ENCODE measurements at places on chromosomes 13 and 19. TPM values are rescaled to one million over a fixed set of nuclear protein-coding genes. Genes with fewer than 3 reads are reported as not detected.
A peak's percentile ranks its signal among the peaks of the same experiment; 100 is the strongest.

- no peaks in the 10 kb centered on the region for H3K27me3 ChIP-seq
- H3K4me3 ChIP-seq: no peak overlapping the region
- DNase-seq: no peak
- H3K27ac ChIP-seq: no peak overlapping the region
- H3K4me1 ChIP-seq: peaks cover 28% of the 10 kb centered on the region
These were observed 10.3 kb downstream of the PLD3 start for GRCh38 chr19:40358773-40359172.

DNA sequence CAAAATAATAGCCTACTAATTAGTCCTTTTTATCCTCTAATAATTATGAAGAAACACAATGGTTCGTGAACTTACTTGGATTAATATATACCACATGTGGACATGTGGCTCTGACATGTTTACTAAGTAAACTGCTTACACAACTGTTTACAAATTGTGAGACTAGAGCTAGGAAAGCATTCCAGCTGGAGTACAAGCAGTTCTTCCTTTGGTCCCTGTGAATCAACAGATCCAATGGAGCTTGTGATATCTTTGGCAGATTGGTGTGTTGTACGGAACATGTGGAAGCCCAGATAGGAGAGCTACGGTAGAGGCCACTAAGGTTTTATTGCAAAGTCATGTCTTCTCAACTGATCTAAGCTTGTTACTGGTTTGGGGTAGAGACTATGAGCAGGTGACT lies 145.5 kb upstream of the SPRY2 start:
- no peaks in the 10 kb centered on the region for H3K4me1 ChIP-seq
- H3K36me3 ChIP-seq: no peaks in the 10 kb centered on the region
- H3K27me3 ChIP-seq: no peaks in the 10 kb centered on the region
- no peak overlapping the region for H3K4me3 ChIP-seq
- no peak overlapping the region for H3K27ac ChIP-seq

CYP2A7 gene
- total RNA-seq: not detected

DNA sequence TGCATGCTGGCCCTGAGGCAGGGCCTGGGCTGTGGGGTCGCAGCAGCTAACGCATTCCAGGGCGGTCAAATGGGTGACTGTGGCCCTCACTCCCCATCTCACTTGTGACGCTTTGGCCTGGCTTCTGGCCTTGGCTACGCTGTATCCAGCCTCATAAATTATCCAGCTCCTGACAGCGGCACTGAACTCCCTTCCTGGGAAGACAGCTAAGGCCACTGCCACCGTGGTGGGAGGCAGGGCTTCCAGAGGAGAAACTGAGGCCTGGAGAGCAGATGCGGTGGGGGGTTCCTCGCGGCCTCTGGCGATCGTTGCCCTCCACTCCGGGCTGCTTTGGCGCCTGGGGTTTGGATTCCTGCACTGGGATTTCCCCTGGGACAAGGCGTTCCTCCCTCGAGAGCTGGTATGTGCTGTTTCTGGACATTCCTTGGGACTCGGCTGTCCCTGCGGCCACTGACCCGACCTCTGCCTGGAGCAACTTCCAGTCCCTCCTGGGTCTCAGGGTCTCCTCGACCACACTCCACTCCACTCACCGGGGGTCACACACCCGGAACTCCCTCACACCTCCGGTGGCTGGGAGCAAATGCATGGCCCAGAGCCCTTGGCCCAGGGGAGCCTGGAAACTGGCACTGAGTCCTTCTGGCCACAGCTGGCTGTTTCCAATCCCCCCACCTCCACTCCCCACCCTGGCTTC lies 3.4 kb downstream of the TBXA2R start:
- no peaks in the 10 kb centered on the region for H3K27me3 ChIP-seq
- H3K27ac ChIP-seq: no peak overlapping the region
- H3K36me3 ChIP-seq: no peaks in the 10 kb centered on the region
- no peak overlapping the region for H3K4me3 ChIP-seq

GRCh38 chr13:77999746-78000145 lies 81.1 kb upstream of the EDNRB start:
- H3K27me3 ChIP-seq: no peaks in the 10 kb centered on the region
- H3K36me3 ChIP-seq: no peaks in the 10 kb centered on the region
- no peak overlapping the region for H3K27ac ChIP-seq
- H3K4me1 ChIP-seq: no peaks in the 10 kb centered on the region
- no peak overlapping the region for H3K4me3 ChIP-seq

GRCh38 chr13:109400209-109400608 lies 386.2 kb downstream of the IRS2 start:
- no peaks in the 10 kb centered on the region for H3K4me1 ChIP-seq
- H3K27me3 ChIP-seq: no peaks in the 10 kb centered on the region
- no peaks in the 10 kb centered on the region for H3K36me3 ChIP-seq
- H3K4me3 ChIP-seq: no peak overlapping the region
- DNase-seq: no peak
- no peak overlapping the region for H3K27ac ChIP-seq

- H3K4me3 ChIP-seq: no peak overlapping the region
- no peak for DNase-seq
- H3K4me1 ChIP-seq: peaks cover 17% of the 10 kb centered on the region
- peaks cover 13% of the 10 kb centered on the region for H3K36me3 ChIP-seq
- H3K27me3 ChIP-seq: no peaks in the 10 kb centered on the region
These were observed 4.1 kb upstream of the RPS9 start for GRCh38 chr19:54196536-54196935.

DNA sequence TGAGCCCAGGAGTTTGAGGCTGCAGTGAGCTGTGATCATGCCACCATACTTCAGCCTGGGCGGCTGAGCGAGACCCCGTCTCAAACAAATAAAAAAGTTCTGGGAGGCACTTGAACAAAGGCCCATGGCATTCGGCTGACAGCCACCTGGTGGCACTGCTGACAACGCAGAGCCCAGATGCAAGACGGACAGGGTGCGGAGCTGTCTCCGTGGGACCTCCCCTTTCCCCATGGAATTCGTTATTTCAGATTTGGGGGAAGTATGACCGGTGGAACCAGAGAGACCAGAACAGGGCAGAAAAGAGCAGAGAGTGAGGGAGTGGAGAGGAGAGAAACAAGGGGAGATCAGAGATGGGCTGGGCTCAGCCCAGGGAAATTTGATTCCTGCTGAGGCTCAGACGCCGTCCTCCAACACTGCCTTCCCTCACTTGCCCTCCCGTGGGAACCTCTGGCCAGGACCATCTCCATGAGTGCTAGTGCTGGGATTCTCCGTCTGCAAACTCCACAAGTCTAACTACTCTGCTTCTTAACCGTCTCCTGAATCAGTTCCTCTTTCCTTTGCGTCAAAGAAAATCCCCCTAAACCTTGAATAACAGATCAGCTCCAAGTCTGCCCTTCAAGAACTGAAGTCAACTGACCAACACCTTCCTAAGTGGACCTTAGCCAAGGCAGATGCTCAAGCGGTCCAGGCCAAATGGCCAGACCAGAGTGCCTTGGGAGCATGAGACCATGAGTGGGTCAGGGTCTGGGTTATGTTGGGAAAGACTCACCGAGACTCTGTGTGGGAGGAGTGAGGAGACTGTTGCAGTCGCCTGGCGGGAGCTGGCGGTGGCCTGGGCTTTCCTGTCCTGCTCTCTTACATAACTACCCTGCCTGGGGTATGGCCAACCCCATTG lies 11.9 kb upstream of the ATF5 start:
- no peak for DNase-seq
- H3K27ac ChIP-seq: no peak overlapping the region
- H3K4me1 ChIP-seq: peaks cover 25% of the 10 kb centered on the region
- H3K36me3 ChIP-seq: peaks cover 43% of the 10 kb centered on the region
- no peak overlapping the region for H3K4me3 ChIP-seq

DNA sequence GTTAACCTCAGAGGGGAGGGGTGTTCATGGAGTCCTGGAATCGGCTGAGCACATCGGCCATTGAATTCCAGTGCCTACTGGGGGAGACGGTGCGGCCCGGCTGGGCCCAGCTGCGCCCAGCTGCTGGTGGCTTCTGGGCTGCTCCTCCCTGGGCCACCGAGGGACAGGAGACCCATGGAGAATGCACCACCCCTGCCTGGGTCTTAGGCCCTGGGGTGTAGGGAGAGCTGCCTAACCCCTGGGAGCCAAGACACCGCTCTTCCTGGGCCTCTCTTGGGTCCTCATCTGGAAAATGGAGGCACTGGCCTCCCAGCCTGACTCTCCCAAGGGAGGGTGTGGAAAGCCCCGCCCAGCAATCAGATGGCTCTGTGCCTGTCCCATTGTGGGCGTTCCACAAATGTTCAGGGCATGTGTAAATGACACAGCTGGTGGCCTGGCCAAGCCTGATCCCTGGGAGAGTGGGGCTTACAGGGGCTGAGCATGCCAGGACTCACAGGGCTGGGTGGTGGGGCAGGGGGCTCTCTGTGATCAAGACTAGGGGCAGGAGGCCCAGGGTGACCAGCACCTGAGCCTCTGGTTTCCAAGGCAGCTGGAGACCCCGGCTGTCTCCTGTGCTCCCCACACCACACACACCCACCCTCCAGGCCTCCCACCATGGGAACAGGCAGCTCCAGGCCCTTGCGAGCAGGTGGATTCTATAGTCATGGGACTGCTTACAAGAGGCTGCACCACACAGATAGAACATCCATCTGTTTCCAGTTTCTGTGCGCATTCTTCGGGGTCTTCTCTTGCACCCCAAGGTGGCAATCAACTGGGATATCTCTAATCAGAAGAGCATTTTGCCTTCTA lies 150.9 kb downstream of the URI1 start:
- no peak overlapping the region for H3K27ac ChIP-seq
- H3K36me3 ChIP-seq: no peaks in the 10 kb centered on the region
- no peak for DNase-seq
- no peak overlapping the region for H3K4me3 ChIP-seq

KLK3 gene
- total RNA-seq: not detected

CA11 gene
- total RNA-seq: 9.7 TPM

- H3K27ac ChIP-seq: no peak overlapping the region
- no peaks in the 10 kb centered on the region for H3K36me3 ChIP-seq
- H3K4me3 ChIP-seq: peak overlapping the region; percentile 28
- H3K27me3 ChIP-seq: peaks cover 16% of the 10 kb centered on the region
- H3K4me1 ChIP-seq: peaks cover 6% of the 10 kb centered on the region
These were observed 23.2 kb upstream of the GPC5 start for GRCh38 chr13:91375116-91375729.

PLA2G4C gene
- 0.72 TPM for total RNA-seq

DNA sequence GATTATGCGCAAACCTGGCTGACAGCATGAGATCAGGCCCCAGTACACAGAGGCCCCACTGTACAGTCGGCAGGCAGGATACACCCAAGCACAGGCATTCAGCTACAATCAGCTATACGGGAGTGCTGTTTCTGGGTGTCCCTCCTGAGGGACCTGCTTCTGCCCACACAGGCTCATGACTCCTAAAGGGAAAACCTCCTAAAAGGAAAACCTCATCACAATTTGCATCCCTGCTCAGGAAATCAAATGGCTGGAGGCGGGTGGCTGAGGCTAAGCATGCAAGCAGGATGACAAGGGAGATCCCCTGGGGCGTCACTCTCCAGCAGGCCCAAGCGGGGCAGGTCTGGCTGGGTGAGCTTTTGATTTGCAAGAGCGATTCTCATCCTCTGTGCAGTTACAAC lies 99.8 kb downstream of the CRYL1 start:
- H3K4me3 ChIP-seq: no peak overlapping the region
- DNase-seq: no peak
- no peak overlapping the region for H3K27ac ChIP-seq

EXOC3L2 gene
- total RNA-seq: not detected

GRCh38 chr19:29715701-29716581 lies 880 bp upstream of the C19orf12 start:
- peaks cover 5% of the 10 kb centered on the region for H3K27me3 ChIP-seq
- peak overlapping the region; percentile 93 for H3K4me3 ChIP-seq
- DNase-seq: no peak
- H3K27ac ChIP-seq: peak overlapping the region; percentile 98
- peaks cover 40% of the 10 kb centered on the region for H3K4me1 ChIP-seq

- peaks cover 64% of the 10 kb centered on the region for H3K27me3 ChIP-seq
- peaks cover 1% of the 10 kb centered on the region for H3K36me3 ChIP-seq
- peaks cover 2% of the 10 kb centered on the region for H3K4me1 ChIP-seq
- DNase-seq: no peak
- H3K27ac ChIP-seq: no peak overlapping the region
- no peak overlapping the region for H3K4me3 ChIP-seq
These were observed 37.3 kb downstream of the SOX1 start for GRCh38 chr13:112103961-112104880.

GRIN3B gene
- total RNA-seq: not detected

- H3K27me3 ChIP-seq: peaks cover 46% of the 10 kb centered on the region
- DNase-seq: no peak
- peak overlapping the region; percentile 18 for H3K4me3 ChIP-seq
- H3K27ac ChIP-seq: no peak overlapping the region
- no peaks in the 10 kb centered on the region for H3K36me3 ChIP-seq
These were observed 461 bp upstream of the WASF3 start for GRCh38 chr13:26557051-26557392.

DNA sequence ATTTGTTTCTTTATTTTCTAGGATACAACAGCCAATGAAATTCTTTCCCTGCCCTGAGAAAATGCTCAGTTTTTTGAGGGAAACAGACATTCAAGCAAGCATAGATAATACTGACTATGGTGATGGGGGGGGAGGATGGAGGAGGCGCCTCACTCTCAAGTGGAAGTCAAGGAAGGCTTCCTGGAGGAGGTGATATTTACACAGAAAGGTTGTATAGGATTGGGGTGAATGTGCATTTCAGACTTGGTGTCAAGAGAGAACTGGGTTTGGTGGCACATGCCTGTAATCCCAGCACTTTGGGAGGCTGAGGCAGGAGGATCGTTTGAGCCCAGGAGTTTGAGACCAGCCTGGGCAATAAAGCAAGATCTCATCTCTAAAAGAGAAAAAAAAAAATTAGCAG lies 12.2 kb upstream of the ADGRE1 start:
- no peak overlapping the region for H3K4me3 ChIP-seq
- H3K27ac ChIP-seq: no peak overlapping the region
- H3K36me3 ChIP-seq: no peaks in the 10 kb centered on the region
- no peak for DNase-seq
- H3K4me1 ChIP-seq: peaks cover 3% of the 10 kb centered on the region

SOX21 gene
- total RNA-seq: not detected

DNA sequence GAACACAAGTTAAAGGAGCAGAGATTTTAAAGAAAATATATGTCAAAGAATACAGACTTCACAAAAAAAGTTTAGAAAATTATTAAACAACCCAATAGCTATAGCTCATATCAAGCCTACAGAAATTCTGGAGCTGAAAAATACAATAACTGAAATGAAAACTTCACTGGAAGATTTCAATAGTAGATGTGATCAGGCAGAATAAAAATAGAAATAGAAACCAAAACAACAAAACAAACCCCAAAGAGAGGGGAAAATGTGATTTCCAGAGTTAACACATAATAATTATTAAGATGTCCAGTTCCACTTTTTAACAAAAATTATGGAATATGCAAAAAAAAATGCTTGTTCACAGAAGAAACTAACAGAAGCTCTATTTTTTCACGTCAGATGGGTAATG lies 23.6 kb downstream of the LRRC63 start:
- H3K27me3 ChIP-seq: no peaks in the 10 kb centered on the region
- H3K4me3 ChIP-seq: no peak overlapping the region
- H3K27ac ChIP-seq: no peak overlapping the region
- DNase-seq: no peak
- no peaks in the 10 kb centered on the region for H3K4me1 ChIP-seq

- no peak for DNase-seq
- H3K36me3 ChIP-seq: no peaks in the 10 kb centered on the region
- H3K4me3 ChIP-seq: no peak overlapping the region
These were observed 1491.2 kb upstream of the PCDH20 start for GRCh38 chr13:62906896-62907295.

- DNase-seq: no peak
- H3K27me3 ChIP-seq: no peaks in the 10 kb centered on the region
- H3K4me3 ChIP-seq: no peak overlapping the region
- H3K4me1 ChIP-seq: peaks cover 29% of the 10 kb centered on the region
- peaks cover 21% of the 10 kb centered on the region for H3K36me3 ChIP-seq
These were observed 38.0 kb upstream of the DOCK9 start for GRCh38 chr13:99015606-99016490.

All from activated naive CD8-positive, alpha-beta T cell treated with anti-CD3 and anti-CD28 coated beads, Interleukin-2, amount 10 ng/mL, durations not matched to agents 7 days and 5 days (primary cell).